ENCODE measurements at places on chromosomes 2 and 18.

DNA sequence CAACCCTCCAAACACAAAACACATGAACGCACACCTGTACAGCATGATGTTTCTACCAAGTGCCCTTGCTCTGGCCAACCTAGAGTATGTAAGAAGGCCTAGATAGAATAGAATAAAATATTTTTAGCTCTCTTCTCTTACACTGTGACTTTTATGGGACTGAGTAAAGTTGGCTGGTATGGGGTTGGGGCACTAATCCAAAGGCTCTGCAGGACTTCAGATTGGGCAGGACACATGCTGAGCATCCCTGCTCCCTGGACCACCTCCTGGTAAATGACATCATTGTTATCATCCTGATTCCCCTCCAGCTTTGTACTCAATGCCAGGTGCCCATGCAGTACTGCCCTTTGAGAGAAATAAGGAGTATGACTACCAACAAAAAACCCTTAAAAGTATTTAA, 322.2 kb downstream of the SLC8A1 start:
- DNase-seq: no peak

GRCh38 chr2:216142540-216142939, 33.4 kb downstream of the XRCC5 start:
- DNase-seq: no peak

GRCh38 chr18:7568426-7568825, 1.3 kb downstream of the PTPRM start:
- no peak for DNase-seq

DNA sequence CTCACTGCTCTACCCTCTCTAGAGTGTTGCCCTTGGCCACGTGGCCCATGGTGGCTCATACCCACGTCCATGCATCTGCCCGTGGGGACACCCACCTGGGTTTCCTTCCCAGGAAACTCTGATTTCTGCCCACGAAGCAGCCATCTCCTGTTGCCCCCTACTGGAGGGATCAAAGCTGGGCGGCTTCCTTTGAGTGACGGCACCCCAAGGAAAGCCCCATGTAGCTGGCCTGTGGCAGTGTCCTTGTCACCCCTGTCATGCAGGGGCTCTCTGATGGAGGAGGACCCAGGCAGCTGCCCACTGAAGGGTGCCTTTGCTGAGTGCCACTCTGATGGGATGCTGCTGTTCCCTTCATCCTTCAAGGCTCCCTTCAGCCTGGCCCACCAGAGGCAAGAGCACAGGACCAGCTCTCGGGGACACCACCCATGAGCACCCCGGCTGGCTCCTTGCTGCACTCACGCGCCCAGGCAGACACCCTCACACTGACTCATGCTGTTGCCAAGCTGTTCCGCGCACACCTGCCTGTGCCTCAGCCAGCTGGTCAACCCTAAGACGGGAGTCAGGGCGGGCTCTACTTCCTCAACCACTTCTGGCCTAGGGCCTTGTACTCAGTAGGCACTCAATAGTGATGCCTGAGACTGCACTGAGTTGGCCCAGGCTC, 101.1 kb downstream of the CTIF start:
- no peak for DNase-seq

DNA sequence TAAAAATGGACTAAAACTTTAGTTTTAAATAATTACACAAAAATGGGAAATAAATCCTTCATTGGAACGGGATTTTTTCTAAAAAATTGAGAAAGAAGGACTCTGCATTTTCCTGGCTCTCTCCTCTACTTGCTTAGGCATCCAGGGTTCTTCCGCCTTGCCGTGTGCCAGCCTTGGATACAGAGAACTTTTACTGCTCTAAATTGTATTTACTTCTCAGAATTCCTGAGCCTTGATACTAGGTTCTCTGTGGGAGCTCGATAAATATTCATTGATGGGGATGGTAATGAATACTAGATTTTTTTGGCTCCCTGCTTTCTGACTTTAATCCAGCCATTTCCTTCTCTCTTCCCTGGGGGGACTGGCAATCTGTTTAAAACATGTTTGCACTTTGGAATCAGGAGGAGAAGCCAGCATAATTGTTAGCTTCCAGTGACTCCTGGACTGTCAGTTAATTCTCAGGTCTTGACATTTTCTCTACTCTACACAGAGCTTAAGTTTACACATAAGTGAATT, 746.1 kb upstream of the LRRTM1 start:
- DNase-seq: no peak

DNA sequence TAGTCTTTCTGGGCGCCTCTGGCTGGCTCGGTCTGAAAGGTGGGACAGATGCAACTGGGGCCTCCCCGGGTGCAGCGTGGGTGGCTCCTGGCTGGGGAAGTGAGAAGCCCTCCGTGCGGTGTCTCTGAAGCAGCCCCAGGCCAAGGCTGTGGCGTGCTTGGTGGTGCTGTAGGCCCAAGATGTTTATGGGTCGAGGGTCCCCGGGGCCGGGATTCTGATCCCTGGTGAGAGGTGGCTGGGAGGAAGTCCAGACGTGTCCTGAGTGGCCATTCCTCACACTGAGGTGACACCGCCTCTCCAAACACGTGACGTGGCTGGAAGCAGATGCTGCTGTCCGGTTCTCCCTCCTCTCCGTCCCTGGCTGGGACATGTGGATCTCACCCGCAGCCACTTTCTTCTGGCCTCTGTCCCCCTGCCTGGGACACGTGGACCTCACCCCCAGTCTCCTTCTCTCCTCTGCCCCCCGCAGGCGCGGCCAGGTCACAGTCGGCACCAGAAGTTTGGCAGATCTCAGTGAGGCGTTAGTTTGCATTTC, 12.6 kb downstream of the RTP5 start:
- peak; percentile 70 for DNase-seq

GRCh38 chr2:17765398-17765797, 11.5 kb downstream of the GEN1 start:
- no peak for DNase-seq

DNA sequence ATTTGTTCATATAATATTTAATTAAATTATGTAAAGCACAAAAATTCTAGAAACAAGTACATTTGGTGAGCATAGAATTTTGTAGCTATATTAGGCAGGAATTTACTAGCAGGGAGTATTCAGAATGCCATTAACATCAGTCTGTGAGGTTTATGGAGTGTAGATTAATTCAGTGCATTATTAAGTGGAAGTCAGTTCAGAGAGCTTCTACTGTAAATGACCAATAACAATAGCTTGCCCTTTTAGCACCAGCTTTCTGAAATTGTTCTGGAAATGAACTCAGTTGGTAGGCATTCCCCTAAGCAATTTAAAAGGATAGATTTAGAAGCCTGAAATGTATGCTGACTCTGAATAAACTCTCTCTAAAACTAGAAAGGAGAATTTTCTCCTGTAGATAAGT, 208.2 kb upstream of the CNTNAP5 start:
- DNase-seq: no peak

- no peak for DNase-seq
These were observed 28.4 kb downstream of the DNAH7 start for GRCh38 chr2:196040218-196040617.

DNA sequence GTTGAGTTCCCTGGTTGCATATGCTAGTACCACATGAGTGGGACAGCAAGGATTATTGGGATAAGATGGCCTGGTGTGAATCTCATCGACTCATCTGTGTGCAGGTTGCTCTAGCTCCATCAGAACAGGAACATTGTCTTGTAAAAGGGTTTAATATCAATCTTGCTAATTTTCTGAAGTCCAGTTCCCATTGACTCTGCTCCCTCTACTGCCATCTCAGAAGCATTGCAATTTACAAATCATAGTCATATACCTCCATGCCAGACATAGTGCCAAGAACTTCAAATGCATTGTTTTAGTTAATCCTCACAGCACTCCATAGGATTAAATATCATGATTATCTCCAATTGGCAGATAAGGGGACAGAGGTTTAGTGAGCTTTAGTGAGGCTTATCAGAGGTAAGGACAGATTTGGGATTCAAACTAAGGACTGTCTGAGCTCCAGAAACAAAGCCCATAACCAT, 4.8 kb upstream of the STAT4 start:
- no peak for DNase-seq

DNA sequence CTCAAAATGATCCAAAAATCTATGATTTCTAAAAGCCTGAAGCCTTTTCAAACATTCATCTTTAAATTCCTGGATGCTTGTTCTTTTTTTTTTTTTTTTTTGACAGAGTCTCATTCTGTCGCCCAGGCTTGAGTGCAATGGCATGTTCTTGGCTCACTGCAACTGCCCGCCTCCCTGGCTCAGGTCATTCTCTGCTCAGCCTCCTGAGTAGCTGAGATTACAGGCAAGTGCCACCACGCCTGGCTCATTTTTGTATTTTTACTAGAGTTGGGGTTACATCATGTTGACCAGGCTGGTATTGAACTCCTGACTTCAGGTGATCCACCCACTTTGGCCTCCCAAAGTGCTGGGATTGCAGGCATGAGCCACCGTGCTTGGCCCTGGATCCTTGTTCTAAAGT, 649.5 kb downstream of the XIRP2 start:
- DNase-seq: no peak

DNA sequence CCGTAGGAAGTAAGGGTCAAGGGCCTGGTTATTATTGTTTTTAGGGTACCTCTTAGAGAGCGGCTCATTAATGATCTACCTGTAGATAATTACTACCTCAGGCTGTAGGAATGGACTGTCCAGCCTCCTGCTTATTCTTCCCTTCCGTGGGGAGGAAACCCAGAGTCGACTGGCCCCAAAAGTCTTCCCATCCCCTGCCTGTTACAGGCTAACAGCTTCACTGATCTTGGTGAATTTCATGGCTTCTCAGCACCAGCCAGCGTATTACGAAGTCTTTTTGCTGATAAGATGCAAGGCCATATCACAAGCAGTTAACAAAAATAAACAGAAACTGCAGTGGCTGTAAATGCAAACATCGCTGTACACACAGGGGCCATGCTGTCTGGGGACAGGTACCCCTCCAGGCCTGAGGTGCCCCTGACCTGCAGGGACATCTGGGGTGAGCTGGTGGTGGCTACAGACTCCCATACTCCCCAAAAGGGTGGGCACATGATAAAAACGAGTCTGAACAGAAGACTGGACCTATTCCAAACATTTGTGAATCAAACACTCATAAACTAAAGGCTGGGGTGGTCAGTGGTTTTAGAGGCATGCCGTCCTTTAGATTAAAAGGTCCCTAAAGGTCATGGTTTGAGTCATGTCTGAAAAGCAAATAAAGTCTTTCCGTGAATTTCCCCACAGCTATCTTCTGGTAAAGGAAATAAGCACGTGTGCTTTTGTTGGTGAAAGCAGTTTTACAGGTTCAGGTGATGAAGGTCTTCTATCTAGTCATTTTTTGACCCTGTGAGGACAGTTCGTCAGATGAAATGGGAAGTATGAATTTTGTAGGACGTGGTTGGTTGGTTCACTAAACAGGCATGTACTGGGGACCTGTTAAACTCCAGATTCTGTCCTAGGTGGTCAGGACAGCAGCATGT, 36.7 kb downstream of the TTC39C start:
- no peak for DNase-seq

GRCh38 chr2:42132191-42132965, 36.8 kb upstream of the EML4 start:
- no peak for DNase-seq

GRCh38 chr2:41892476-41892875, 155.3 kb upstream of the PKDCC start:
- no peak for DNase-seq

DNA sequence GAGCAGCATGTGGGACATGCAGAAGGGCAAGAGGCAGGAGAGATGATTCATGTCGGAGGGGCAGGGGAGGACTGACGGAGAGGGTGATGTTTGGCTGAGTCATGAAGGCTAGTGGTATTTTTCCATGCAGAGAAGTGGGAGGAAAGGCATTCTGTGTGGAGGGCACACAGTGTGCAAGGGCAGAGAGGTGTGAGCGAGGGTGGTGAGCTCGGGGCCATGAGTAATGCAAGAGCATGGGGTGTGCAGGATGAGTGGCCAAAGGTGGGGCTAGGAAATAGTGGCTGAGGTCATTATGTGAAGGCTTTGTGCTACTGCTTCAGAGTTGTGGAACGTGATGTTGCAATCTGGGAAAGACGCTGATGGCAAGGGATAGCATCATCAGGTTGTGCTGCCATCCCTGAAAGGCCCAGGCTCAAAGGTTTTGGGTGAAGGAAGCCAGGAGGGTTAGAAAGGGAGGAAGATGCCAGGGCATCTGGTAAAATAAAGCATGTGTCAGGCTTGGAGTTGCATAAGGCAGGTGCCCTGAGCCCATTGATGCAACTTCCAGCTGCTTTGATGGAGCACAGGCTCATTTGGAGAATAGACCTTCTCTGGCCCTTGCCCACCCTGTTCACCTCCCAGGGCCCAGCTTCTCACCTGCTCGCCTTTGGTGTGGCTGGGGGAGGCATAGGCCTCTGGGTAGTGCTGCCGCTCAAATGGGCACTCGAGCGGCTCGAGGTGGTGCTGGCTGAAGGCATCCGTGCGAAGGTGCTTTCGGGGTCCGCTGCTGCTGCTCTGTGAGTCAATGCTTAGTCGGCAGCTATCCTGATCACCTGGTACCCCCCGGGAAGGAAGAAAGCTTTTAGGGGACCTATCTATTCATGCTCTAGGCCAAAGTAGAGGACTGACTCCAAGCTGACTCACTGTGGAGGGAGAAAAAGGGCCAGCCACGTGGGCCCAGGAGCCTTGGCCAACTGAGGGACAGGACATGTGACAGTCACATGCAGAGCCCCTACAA, 37.5 kb downstream of the PAX8 start:
- DNase-seq: no peak

DNA sequence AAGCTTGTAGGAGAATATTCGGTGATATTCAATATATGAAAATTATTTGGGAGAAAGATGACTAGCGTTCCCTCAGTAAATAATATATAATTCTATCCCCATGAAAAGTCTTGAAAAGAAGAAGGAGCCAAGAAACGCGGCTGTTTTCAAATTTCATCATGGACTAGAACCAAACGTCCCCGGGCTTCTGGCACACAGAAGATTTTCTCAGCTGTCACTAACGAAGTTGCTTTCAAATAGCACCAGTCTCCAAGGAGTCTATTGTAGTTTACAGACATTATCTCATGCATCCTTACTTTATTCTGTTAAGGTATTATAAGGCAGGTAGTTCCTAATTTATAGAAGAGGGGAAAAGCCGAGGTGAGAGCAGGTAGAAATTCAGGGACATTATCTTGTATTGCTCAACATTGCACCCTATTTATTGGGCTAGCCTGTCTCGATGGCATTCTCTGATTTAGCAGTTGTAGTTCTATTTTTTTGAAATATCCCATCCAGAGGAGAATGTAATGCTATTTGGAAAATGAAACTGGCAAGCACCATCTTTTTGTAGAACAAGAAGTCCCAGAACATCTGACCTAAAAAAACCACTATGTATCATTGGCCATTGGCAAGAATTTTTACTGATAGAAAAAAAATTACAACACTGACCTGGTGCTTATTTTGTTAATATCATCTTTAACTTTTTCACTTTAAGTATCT, 198.1 kb upstream of the RASGRP3 start:
- DNase-seq: no peak

DNA sequence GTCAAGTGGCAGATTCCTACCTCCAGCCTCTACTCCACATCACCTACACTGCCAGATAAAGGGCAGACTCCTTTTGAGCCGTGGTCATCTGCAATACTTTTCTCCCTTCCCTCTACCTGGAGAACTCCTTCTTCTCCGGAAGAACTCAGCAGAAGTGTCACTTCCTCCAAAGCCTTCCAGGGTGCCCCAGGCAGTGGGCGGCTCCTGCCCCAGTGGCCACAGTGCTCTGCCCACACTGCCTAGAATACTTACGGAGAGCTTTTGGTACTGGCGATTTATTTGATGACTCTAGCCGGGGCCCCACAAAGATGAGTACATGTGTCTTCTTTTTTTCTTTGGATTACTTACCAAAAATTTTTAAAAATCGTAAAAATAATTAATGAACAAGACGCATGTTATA, 39.7 kb downstream of the FOSL2 start:
- DNase-seq: no peak
